ENCODE measurements at places on chromosomes 11 and 22. TPM values are rescaled to one million over a fixed set of nuclear protein-coding genes. Genes with fewer than 3 reads are reported as not detected.

The KRTAP5-10 gene
- not detected for polyA plus RNA-seq

The PVALB gene
- polyA plus RNA-seq = not detected

DNA sequence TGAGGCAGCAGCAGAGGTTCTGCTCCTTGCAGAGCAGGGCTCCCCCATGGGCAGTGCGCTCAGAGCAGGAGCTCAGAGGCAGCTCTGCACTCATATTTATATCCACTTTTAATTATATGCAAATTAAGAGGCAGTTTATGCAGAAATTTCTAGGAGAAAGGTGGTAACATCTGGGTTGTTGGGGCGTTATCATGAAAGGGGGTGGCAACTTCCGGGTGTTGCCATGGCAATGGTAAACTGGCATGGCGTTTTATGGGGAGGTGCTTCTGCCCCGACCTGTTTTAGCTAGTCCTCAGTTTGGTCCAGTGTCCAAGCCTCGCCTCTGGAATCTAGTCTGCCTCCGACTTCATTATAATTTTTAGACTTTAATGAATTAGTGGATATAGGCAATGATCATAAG lies 1191.7 kb downstream of the TBC1D22A start:
- no peak for DNase-seq
- no peaks in the 10 kb centered on the region for H3K4me1 ChIP-seq
- no peaks in the 10 kb centered on the region for H3K36me3 ChIP-seq

GRCh38 chr11:60887556-60887955 lies 18.8 kb downstream of the PRPF19 start:
- peaks cover 6% of the 10 kb centered on the region for H3K36me3 ChIP-seq
- H3K4me3 ChIP-seq = no peak overlapping the region
- no peak overlapping the region for H3K27ac ChIP-seq

GRCh38 chr11:27300974-27301373 lies 62.0 kb downstream of the CCDC34 start:
- no peak overlapping the region for H3K4me3 ChIP-seq
- DNase-seq = no peak
- H3K4me1 ChIP-seq = no peaks in the 10 kb centered on the region
- no peak overlapping the region for H3K27ac ChIP-seq
- H3K27me3 ChIP-seq = no peaks in the 10 kb centered on the region

DNA sequence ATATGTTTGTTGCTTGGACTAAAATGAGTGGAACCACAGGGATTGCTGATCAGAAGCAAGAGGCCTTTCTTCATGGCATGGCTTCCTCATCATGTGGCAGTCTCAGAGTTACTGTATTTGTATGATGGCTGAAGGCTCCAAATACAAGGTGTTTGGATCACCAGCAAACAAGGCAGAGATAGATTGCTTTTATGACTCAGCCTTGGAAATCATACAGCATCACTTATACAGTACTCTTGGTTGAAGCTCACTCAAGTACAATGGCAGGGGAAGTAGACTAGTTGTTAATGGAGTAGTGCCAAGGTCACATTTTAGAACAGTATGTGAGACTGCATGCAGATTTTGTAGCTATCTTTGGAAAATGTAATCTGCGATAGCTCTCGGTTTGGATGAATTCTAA lies 16.6 kb downstream of the CAPRIN1 start:
- H3K4me3 ChIP-seq = no peak overlapping the region
- peaks cover 76% of the 10 kb centered on the region for H3K36me3 ChIP-seq
- no peak for DNase-seq
- no peaks in the 10 kb centered on the region for H3K4me1 ChIP-seq
- H3K27me3 ChIP-seq = no peaks in the 10 kb centered on the region
- H3K27ac ChIP-seq = no peak overlapping the region

- H3K36me3 ChIP-seq = no peaks in the 10 kb centered on the region
- no peaks in the 10 kb centered on the region for H3K27me3 ChIP-seq
- no peaks in the 10 kb centered on the region for H3K4me1 ChIP-seq
- DNase-seq = no peak
- no peak overlapping the region for H3K27ac ChIP-seq
These were observed 48.9 kb downstream of the SLC17A6 start for GRCh38 chr11:22387126-22387525.

- peaks cover 27% of the 10 kb centered on the region for H3K4me1 ChIP-seq
- peak overlapping the region; percentile 72 for H3K27ac ChIP-seq
- H3K36me3 ChIP-seq = no peaks in the 10 kb centered on the region
- no peak overlapping the region for H3K4me3 ChIP-seq
These were observed 19.8 kb downstream of the ARL14EP start for GRCh38 chr11:30342736-30343166.

DNA sequence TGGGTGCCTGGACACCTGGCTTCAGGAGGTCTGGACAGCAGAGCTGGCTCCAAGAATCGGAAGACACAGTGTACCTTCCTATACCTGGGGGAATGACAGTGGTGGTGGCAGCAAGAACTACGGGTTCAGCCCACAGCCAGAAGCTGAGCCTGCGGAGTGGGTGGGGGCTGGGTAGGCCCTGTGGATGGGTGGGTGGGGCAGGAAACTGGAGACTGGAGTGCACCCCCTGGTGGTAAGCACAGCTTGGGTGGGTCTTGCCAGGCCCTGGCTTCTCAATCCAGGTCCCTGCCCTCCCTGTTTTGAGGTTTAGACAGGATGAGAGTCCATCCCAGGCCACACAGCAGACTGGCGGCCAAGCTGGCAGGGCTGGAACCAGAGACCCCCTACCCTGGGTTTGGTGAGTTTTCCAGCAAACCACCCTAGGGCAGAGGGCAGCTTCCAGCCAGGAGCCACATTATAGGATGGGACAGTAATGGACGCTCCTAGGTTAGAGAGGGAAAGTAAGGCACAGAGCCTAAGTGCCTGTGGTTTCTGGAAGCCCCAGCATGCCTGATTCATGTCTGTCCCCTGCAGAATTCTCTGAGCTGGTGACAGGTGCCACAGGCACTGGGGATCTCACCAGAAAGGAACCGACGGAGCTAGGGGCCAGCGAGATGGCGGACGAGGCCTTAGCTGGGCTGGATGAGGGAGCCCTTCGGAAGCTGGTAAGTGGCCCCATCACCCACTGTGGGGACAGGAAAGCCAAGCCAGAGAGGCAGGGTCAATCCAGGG lies 1.7 kb downstream of the SMTN start:
- no peaks in the 10 kb centered on the region for H3K36me3 ChIP-seq
- no peak overlapping the region for H3K27ac ChIP-seq
- no peak for DNase-seq
- no peak overlapping the region for H3K4me3 ChIP-seq
- no peaks in the 10 kb centered on the region for H3K27me3 ChIP-seq

GRCh38 chr11:41267451-41267850 lies 192.0 kb downstream of the LRRC4C start:
- no peak overlapping the region for H3K4me3 ChIP-seq
- no peak overlapping the region for H3K27ac ChIP-seq

DNA sequence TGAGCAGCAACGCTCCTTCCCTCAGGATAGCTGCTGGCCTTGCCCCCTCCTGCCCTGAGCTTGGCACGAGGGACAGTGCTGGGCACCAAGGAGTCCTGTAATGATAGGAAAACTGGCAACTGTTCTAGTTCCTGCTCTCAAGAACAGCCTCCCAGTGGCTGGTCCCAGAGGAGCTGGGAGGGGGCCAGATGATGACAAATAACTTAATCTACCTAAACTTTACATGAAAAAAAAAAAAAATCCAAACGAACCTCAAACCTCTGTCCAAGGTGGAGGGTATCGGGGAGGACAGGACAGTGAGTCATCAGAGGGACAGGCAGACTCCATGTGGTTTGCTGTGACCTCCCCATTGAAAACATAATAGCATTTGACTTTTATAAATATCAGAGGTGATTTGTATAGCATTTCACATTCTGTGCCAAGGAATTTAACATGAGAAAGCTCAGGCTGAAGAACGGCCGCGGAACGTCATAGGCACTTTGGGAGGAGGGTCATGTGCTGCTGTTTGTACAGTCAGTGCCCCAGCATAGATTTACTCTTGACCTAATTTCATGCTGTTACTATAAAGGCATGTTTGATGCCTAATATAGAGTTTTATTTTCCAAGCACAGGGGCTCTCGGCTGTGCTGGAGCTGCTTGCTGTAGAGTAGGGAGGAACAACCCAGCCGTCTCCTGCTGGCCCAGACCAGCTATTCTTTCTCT lies 98.2 kb upstream of the NNMT start:
- H3K36me3 ChIP-seq = no peaks in the 10 kb centered on the region
- no peaks in the 10 kb centered on the region for H3K27me3 ChIP-seq
- no peaks in the 10 kb centered on the region for H3K4me1 ChIP-seq

GRCh38 chr11:6622261-6623171 lies 3.3 kb upstream of the TPP1 start:
- no peak overlapping the region for H3K4me3 ChIP-seq
- H3K27me3 ChIP-seq = no peaks in the 10 kb centered on the region
- H3K27ac ChIP-seq = no peak overlapping the region
- DNase-seq = no peak

GRCh38 chr11:59427068-59427382 lies 812 bp upstream of the OR5A2 start:
- H3K4me3 ChIP-seq = no peak overlapping the region
- H3K27me3 ChIP-seq = no peaks in the 10 kb centered on the region
- no peak for DNase-seq
- H3K36me3 ChIP-seq = no peaks in the 10 kb centered on the region
- no peaks in the 10 kb centered on the region for H3K4me1 ChIP-seq

DNA sequence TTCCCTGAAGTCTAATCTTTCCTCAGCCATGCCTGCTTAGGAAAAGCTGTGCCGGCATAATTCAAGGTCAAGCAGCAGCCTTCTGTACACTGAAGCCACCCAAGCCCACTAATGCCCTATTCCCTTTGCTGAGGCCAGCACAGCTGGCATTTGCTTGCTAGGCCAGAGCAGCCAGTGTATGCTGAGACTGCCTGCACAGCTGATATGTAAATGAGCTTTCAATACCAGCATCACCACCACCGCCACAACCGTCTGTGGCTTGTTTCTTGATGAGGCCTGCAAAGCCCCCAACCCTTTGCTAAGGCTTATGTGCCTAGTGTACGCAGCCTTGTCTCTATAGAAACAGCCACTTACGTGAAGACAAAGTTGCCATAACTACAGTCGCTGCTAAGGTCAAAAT lies 56.3 kb upstream of the TNRC6B start:
- H3K27ac ChIP-seq = no peak overlapping the region
- no peak for DNase-seq
- peaks cover 11% of the 10 kb centered on the region for H3K36me3 ChIP-seq
- no peak overlapping the region for H3K4me3 ChIP-seq
- H3K4me1 ChIP-seq = no peaks in the 10 kb centered on the region
- no peaks in the 10 kb centered on the region for H3K27me3 ChIP-seq
